ENCODE measurements at places on chromosomes 11 and 22.

DNA sequence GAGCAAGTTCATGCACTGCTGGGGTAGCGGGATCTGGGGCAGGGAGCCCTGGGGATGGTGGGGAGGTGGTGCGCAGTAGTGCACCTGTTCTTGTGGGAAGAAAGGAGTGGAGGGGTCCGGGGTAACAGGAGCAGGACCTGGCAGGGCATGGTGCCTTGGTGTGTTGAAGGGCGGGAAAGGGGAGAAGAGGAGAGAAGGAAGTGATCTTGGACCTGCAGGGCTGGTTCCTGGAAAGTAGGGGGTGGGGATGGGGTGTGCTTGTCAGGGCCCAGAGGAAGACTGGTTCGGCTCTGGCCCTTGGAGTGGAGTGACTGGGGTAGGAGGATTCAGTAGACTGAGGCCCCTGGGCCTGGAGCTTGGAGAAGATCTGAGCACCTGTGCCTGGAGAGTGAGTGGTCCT, 10.9 kb upstream of the CAPN5 start:
- no peak for DNase-seq

GRCh38 chr22:39526736-39527171, 5.8 kb downstream of the RPS19BP1 start:
- no peak for DNase-seq

DNA sequence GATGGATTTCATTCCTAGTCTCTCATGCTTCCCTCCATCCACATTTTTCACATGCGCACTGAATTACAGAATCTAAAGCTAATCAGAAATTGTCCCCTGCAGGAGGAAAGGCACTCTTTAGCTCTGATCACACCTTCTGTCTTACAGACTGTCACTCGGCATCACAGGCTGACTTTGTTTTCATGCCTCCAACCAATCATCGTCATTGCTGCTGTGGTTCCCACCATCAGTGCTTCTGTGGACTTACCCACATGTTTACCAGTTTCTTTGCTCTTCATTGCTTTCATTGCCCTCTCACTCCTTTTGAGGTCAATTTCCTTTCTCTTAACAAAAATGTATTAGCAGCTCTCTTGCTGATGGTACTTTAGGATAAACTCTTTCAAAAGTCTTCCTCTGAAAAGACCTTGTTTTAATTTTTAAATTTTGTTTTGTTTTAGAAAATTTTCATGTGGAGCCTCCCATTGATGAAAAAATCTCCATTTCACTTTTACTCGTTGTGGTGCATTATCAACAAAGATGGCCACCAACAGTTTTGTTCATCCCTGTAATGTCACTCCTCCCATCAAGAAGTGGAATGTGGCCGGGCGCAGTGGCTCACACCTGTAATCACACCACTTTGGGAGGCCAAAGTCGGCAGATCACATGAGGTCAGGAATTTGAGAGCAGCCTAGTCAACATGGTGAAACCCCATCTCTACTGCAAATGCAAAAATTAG, 20.2 kb upstream of the TREH start:
- no peak for DNase-seq

GRCh38 chr11:66015454-66015881, 3.7 kb downstream of the CST6 start:
- DNase-seq: no peak

DNA sequence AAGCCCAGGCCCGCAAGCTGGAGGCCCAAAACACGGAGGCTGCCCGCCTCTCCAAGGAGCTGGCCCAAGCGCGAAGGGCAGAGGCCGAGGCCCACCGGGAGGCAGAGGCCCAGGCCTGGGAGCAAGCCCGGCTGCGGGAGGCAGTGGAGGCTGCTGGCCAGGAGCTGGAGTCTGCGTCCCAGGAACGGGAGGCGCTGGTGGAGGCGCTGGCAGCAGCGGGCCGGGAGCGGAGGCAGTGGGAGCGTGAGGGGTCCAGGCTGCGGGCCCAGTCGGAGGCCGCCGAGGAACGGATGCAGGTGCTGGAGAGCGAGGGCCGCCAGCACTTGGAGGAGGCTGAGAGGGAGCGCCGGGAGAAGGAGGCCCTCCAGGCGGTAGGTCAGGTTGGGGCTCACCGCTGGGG, 4.8 kb downstream of the CCDC88B start:
- DNase-seq: no peak

DNA sequence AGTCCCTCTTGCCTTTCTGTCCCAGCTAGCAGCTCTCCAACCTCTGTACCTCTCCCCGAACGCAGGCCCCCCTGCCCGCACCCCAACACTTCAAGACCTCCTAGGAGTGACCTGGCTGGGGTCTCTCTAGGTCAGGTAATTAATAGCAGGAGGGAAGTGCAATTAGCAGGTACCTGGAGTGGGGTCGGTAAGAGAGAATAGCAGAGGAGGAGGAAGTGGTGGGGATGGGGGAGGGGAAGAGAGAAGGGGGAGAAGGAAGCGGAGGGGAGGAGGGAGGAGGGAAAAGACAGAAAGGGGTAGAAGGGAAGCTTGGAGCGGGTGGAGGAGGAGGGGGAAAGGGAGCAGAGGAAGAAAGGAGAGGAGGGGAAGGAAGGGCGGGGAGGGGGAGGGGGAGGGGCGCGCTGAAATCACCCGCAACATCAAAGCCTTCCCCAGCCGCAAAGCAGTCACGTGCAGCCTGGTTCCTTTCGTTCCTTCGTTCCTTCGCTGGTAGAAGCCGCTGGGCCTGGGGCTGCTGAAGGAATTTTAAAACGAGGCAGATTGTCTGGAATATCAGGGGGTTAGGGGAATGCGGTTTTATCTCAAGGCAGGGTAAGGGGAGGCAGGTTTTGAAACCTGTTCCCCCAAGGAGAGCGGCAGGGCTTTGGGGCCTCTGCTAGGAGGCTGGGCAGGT, 29.3 kb upstream of the TCF20 start:
- no peak for DNase-seq

- DNase-seq: no peak
These were observed 2.3 kb upstream of the TIRAP start for GRCh38 chr11:126280595-126280994.

- DNase-seq: no peak
These were observed 30.8 kb downstream of the BLID start for GRCh38 chr11:122085264-122085663.

DNA sequence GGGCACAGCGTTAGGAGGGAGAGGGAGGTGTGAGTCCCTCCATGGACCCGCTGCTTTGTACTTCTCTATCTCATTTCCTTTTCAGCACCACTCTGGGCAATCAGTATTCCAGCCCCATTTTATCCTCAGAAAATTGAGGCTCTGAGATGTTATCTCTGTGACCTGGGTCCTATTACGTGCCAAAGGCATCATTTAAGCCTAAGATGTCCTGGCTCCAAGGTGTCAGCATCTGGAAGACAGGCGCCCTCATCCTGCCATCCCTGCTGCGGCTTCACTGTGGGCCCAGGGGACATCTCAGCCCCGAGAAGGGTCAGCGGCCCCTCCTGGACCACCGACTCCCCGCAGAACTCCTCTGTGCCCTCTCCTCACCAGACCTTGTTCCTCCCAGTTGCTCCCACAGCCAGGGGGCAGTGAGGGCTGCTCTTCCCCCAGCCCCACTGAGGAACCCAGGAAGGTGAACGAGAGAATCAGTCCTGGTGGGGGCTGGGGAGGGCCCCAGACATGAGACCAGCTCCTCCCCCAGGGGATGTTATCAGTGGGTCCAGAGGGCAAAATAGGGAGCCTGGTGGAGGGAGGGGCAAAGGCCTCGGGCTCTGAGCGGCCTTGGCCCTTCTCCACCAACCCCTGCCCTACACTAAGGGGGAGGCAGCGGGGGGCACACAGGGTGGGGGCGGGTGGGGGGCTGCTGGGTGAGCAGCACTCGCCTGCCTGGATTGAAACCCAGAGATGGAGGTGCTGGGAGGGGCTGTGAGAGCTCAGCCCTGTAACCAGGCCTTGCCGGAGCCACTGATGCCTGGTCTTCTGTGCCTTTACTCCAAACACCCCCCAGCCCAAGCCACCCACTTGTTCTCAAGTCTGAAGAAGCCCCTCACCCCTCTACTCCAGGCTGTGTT, 829 bp upstream of the APOC3 start:
- DNase-seq: no peak

DNA sequence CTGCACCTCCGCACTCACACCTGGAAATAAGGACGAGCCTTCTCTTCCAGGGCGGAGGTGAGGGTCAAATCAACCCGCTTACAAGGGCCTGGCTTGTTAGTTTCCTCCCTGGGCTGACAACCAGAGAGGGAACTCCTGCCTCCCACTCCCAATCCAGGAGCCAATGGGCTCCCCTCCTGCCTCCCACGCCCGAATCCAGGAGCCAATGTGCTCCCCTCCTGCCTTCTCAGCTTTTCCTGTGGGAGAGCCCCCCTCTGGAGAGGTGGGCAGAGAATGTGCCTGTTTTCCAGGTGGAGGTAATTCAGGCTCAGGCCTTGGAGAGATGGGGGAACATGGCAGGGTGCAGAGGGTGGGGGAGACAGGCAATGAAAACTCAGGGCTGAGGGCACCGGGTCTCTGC, 53.7 kb upstream of the TTLL12 start:
- DNase-seq: peak; percentile 18

- DNase-seq: no peak
These were observed 60.0 kb downstream of the SLC22A12 start for GRCh38 chr11:64650923-64651523.

DNA sequence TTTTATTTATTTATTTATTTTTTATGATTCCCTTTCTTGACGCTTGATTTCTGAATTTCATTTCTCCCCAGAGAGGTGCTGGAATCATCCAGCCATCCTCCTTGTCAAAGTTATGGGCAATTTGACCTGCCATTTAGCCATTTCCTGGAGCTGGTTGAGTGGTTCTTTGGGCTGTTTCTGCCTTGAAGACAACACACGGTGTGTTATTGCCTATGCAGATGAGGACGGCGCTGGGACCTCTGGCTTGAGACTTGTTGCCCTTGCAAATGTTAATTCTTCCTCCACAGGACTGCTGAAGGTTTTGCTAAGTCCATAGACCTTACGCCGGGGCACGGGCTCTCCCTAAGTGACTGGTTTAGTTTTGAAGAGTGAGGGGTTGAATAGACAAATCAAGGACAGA, 147.9 kb upstream of the PLET1 start:
- DNase-seq: no peak

- no peak for DNase-seq
These were observed 5.9 kb downstream of the YWHAH start for GRCh38 chr22:31950226-31950625.

- DNase-seq: peak; percentile 29
These were observed 29.8 kb downstream of the NEFH start for GRCh38 chr22:29509815-29510214.

DNA sequence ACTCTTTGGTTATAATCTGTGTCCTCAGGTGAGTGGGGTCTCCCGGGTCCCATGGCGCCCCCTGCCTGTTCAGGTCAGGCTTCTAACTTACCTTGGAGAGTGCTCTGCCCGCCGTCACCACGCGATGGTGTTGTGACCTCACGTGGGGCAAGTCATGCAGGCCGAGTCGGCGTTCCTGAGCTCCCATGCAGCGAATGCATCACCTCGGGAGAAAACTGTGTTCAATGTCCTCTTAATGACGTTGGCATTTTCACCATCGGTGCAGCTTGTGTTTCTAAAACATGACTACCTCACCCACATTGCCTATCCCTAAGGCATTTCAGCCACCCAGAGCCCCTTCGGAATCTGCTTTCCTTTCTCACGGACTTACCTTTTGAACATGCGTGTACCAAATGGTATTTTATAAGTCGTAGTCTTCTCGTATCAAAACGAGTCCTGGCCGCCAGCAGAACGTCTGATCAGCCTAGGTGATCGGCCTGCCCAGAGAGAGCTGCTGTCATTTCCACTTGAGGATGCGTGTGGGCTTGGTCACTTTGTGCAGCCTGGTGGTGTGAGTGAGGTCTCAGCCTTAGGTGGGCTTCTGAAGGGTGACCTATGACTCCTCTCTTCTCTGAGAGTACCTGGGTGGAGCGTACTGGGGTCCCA, 64.8 kb downstream of the TBC1D22A start:
- DNase-seq: no peak

- DNase-seq: no peak
These were observed 385 bp downstream of the HARBI1 start for GRCh38 chr11:46616551-46617133.

- no peak for DNase-seq
These were observed 4.3 kb downstream of the CD59 start for GRCh38 chr11:33731723-33732531.

DNA sequence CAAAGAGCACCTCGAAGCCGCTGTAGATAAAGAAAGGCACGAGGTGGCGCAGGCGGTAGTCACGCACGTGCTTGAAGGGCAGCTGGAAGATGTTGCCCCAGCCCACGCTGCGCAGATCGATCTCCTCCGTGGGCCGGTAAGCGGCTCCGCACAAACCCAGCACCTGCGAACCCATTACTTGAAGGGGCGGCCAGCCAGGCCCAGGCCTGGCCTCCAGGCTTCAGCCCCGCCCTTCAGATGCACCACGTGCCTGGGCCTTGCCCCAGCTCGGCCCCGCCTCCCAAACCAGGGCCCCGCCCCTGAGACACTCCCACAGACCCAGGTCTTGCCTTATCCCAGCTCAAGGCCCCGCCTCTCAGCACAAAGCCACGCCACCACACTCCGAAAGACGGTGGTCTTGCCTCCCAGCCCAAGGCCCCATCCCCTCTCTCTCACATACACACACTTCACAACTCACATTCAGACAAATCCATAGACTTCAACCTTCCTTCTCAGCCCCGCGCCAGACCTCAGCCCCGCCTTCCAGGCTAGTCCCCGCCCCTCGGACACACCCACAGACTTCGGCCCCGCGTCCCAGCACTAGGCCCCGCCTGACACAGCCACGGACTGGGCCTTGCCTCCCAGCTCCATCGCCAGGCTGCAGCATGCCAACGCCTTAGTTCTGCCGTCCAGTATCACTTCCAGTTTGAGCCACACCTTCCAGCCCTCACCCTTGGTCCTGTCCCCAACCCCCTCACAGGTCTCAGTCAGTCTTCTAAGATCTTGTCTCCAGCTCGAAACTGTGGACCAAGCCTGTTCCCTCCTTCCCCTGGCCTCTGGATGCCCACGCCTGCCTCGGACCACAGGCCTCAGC, 7.0 kb downstream of the UNC93B1 start:
- DNase-seq: no peak

DNA sequence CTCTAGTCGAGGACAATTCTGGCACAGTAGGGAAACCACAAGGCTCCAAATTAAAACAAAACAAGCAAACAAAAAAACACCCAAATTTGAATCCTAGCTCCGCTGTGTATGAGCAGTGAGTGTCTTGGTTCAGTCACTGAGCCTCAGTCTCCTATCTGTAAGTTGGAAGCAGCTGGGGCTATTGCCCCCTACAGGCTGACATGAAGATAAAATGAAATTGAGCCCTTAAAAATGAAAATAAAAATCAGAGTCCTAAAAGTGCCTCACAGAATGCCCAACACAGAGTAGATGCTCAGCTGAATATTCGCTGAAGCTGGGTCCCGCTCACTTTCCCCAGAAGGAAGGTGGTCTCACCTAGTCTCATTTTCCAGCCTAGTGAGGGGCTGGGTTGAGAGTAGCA, 65.2 kb downstream of the PDE2A start:
- DNase-seq: no peak

Data from putamen (tissue), 1 donor.